ENCODE measurements at places on chromosomes 7 and 10. TPM values are rescaled to one million over a fixed set of nuclear protein-coding genes. Genes with fewer than 3 reads are reported as not detected.

- no peaks in the 10 kb centered on the region for H3K27me3 ChIP-seq
- H3K36me3 ChIP-seq: no peaks in the 10 kb centered on the region
- no peak overlapping the region for H3K27ac ChIP-seq
- no peaks in the 10 kb centered on the region for H3K4me1 ChIP-seq
- no peak overlapping the region for H3K4me3 ChIP-seq
Observed at GRCh38 chr7:42645906-42646305, 266.0 kb downstream of the C7orf25 start.

GRCh38 chr7:73885975-73886798, 25.2 kb downstream of the TMEM270 start:
- no peaks in the 10 kb centered on the region for H3K36me3 ChIP-seq
- H3K27me3 ChIP-seq: peaks cover 2% of the 10 kb centered on the region
- no peak overlapping the region for H3K4me3 ChIP-seq
- peak; percentile 96 for DNase-seq

NOS3 gene
- 82.8 TPM for total RNA-seq

DNA sequence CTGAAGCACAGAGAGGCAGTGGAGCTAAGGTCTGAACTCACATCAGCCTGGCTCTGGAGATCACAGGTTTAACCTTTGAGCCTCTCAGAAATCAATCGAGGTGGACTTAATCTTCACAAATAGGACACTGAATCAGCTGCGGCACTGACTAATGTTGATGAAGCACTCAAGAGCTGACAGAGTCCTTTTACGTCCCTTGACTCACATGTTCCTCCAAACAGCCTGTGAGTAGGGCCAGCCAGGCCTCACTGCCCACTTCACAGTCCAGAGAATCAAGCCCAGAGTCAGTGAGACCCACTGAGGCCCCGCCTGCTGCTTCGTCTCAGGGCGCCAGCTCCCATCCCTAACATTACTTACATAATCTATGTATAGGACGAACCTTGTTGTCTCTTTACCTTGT, 63.1 kb downstream of the TNS3 start:
- H3K4me3 ChIP-seq: no peak overlapping the region
- no peak for DNase-seq
- H3K4me1 ChIP-seq: no peaks in the 10 kb centered on the region
- no peaks in the 10 kb centered on the region for H3K36me3 ChIP-seq

Measured in endothelial cell of umbilical vein (primary cell).